ENCODE measurements at places on chromosomes 12 and 14.

DNA sequence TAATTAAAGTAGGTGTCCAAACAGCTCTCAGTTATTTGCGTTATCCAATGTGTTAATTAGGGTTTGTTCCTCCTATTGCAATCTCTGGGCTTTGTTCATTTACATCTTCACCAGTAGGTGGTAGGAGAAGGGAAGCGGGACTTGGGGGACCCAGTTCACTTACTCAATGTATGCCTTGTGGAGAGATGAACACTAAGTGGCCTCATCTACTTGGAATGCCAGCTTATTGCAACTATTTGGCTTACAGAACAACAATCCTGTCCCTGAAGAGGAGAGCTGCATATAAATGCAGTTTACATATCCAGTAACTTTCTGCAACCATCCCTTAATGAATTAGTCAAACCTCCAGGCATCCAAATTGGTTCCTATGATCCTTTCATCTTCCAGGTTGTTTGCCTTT lies 417.1 kb upstream of the CCDC196 start:
- no peak for DNase-seq

DNA sequence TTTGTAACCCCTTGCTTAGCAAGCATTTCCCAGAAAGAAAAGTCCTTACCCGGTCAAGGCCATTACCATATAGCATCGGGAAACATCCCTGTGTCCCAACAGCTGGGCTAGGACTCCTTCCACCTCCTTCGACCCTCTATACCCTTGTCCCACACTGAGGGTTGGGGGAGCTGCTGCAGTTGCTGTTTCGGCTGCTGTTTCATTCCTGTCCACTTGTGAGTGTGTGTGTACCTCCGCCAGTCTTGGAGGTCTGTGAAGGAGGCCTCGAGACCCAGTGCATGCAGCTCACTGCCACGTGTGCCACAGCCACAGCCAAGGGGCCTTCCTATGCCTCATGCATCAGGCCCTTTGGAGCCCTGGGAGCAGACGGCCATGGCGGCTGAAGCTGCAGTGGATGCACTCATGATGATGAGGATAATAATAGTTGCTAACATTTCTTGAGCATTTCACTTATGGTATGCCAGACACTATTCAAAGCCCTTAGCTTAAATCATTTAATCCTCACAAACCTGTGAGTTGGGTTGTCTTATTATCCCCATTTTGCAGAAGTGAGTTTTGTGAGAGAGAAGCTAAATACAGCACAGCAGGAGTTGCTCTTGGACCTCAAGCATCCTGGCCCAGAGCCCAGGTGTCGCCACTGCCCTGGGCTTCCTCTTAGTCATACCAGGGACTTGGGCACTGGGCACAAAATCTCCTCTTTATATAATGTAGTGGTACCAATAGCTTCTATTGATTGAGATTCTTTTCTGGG lies 156.5 kb downstream of the PRKCH start:
- no peak for DNase-seq

GRCh38 chr14:61101803-61102548 lies 120.9 kb downstream of the SLC38A6 start:
- no peak for DNase-seq

- DNase-seq = no peak
These were observed 144.1 kb downstream of the HMGA2 start for GRCh38 chr12:65968359-65968758.

GRCh38 chr12:113781415-113782198 lies 184.5 kb downstream of the RBM19 start:
- no peak for DNase-seq

DNA sequence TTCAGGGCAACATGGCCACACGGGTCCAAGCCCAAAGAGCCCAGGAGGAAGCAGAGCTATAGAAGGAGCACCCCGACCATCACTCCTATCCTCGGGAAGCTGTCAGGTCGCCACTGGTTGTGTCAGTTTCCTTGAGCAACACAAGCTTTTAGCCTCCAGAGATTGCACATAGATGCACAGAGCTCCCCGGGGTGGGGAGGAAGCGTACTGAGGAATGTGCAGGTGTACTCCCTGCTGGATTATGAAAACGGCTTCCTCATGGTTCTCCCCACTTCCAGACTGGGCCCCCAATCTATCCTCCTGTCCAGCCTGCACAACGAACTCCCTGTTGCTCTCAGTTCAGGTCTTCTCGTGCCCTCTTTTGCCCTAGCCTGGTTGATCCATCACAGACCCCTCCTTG lies 30.3 kb upstream of the IRF2BPL start:
- DNase-seq = no peak

- no peak for DNase-seq
These were observed 67.1 kb downstream of the TUNAR start for GRCh38 chr14:95943699-95944098.

DNA sequence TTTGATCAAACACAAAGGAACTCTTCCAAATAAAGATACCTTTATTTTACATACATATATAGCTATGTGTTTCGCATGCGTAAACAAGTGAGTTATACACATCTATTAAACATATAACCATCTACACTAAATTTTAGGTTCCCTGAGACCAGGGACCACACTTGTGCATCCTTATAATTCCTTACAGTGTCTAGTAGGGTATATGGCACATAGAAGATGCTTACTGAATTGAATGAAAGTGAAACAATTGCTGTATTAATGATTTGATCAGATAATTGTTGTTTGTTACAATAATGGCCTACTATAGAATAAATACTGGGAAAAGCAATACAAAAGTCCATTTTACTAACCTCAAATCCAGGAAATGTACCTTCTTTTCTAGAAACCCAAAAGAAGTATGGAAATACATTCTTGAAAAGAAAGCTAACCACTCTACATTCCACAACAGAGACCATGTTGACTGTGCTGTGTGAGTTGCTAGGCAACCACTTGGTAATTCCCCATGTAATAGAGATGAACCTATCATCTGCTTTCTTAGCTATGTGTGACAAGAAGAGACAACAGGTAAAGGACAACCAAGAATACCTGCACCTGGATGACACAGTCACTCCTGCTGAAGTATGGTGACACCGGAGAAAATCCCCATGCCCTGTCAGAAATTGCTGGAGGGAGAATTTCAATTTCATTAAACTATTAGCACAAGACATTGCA lies 11.9 kb upstream of the CIPC start:
- DNase-seq = no peak

GRCh38 chr14:101196795-101197590 lies 293.5 kb upstream of the RTL1 start:
- DNase-seq = no peak

DNA sequence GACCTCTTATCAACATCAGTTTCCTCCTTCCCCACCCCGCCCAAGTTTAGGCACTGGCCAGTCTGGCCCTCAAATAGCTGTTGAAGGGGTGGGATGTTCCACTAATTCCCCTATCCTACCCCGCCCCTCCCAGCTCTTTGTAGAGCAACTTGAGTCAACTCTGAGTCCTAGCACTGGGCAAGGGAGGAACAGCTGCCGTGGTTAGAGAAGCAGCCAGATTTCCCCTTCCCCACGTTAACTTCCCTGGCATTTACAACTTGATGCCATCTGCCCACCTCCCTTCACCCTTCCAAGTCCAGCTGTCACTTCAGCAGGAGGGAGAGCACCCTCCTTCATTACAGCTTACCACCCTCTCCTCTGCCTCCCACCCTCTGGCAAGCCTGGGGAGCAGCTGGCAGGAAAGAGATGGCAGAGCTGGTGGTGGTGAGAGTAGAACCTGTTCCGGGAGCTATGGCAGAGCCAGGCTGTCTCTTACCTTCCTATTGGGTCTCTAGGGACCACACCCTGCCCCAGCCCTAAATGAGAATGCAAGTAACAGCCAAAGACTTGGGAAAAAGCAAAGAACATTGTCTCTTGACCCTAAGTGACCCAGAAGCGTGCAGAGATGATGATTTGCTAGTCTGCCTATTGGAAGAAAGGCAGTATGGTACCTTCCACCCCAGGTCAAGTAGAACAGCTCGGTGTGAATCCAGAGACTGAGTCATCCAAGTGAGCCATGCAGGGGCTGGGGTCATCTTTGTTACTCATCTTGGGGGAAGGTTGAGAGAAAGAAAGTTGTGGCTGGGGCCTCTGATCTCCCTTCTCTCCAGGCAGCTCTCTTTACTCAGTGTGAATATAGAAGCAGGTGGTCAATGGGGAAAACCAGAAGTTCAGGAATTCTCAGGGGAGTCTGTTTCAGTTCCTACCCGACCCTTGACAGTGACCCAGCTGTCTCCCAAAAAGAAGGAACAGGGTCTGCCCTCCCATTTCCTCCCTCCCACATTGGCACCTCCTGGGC lies 1.5 kb downstream of the BLOC1S1 start:
- no peak for DNase-seq

GRCh38 chr12:42442888-42443287 lies 116.9 kb downstream of the PPHLN1 start:
- no peak for DNase-seq

- DNase-seq = no peak
These were observed 7.5 kb downstream of the GSC start for GRCh38 chr14:94762431-94762830.

GRCh38 chr12:94874518-94875302 lies 128.8 kb downstream of the NDUFA12 start:
- no peak for DNase-seq

DNA sequence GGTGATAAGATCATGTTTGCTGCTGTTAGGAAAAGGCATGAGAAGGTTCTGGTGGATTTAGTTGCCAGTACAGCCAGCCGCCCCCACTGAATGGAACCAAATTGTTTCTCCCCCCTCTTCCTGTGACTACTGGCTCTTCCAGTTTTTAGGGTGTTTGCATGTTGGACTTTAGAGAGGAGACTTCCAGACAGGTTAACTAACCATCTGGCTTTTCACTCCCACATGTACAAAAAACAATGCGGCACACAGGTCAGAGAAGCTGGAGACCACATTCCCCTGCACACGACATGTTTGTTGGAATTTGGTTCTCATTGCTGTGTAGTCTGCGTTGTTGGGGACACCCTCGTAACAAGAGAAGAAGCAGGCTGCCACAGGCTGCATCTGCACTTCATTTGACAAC lies 103.9 kb upstream of the TMEM132C start:
- no peak for DNase-seq

DNA sequence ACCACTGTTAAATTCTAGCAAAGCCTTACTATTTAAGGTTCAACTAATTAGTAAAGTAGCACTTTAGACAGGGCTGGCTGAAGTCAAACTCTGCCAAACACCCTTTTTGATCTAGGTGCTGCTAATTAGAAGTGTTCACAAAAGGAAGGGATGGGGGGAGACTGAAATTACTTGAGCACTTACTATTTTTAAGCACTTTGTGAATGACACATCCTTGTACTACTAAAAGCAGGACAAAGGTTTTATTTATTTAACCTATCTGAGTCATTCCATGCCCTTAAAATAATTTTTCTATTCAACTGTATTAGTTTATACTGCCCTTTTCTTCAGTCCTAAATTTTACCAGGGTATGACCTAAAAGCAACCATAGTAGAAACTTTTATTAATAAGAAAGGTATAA lies 20.1 kb downstream of the MBIP start:
- no peak for DNase-seq

DNA sequence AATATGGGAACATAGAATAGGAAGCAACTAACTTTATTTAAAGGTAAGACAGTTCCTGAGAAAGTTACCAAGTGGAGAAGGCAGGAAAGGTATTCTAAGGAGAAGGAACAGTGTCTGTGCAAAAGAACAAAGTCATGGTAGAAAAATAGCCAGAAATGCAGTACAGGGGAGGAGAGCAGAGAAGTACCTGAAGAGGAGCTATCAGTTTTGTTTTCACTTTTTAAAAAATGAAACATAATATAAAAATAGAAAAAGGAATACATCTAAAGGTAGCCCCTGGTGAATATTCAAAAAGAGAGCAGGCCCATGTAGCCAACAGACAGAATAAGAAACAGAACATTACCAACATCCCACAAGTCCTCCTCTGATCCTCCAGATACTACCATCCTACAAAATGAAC lies 408.7 kb downstream of the ADAMTS20 start:
- DNase-seq = no peak

DNA sequence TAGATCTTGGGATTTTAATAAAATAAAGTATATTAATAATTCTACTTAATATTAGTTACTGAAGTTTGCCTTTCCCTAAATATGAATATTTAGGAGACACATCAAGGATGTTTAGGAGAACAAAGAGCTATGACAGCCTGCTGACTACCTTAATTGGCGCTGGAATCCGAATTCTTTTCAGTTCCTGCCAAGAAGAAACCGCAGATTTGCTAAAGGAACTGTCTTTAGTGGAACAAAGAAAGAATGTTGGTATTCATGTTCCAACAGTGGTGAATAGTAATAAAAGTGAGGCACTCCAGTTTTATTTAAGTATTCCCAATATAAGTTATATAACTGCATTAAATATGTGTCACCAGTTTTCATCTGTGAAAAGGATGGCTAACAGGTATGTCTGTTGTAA lies 54.5 kb downstream of the MIS18BP1 start:
- no peak for DNase-seq

DNA sequence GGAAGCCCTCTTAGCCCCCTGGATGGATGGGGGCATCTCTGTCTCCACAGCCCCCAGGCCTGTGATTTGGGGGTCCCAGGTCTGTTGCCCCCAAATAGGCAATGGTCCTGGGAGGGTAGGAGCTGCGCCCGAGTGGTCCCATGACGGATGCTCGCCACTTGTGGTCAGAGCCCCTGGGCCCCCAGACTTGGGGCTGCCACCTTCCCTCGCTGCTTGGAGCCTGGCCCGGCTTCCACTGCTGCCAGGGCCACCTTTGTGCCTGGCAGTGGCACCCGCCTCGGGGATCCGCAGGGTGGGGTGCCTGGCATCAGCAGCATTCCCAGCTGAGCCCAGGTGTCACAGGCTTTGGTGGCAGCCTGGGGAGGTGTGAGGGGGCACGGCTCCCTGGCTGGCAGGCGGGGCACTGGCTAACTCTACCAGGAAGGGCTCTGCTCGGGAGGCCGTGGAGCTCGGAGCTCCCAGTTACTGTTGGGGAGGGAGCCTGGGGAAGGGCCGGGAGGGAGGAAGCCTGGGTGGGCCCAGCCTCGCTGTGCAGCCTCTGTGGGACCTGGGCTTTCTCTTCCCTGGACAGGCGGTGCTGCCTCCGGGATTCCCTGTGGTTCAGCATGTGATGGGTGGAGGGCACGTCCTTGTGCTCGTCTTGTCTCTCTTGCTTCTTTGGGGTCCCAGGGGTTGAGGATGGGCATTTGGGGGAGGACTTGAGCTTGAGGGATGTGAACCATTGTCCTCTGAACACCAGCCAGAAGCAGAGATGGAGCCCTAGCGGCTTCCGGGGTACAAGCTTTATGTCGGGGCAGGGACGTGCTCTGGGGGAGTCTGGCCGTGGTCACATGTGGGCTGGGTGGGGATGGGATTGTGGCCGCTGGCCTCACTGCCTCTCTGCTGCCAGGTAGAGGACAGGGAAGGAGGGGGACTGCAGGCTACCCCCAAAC lies 5.4 kb downstream of the KIF26A start:
- no peak for DNase-seq

GRCh38 chr12:14751986-14752385 lies 51.3 kb downstream of the WBP11 start:
- DNase-seq = no peak

- no peak for DNase-seq
These were observed 85.8 kb downstream of the LLPH start for GRCh38 chr12:66044731-66045130.

- DNase-seq = no peak
These were observed 160.7 kb downstream of the MED13L start for GRCh38 chr12:116116650-116117424.

GRCh38 chr12:3243376-3244084 lies 166.4 kb downstream of the TSPAN9 start:
- no peak for DNase-seq

- DNase-seq = no peak
These were observed 78.4 kb downstream of the SSPN start for GRCh38 chr12:26273811-26274210.

Data from esophagus squamous epithelium (tissue), 5 donors.